NCI-H446 treated with DMSO at 0.1 percent for 48 hours (cell line): ENCODE measurements at places on chromosomes 2 and 18.

- DNase-seq: no peak
Measured at GRCh38 chr2:9610781-9611548, 19.8 kb downstream of the YWHAQ start.

GRCh38 chr2:70270323-70270722 is 12.4 kb downstream of the PCYOX1 start:
- no peak for DNase-seq

- DNase-seq: no peak
Measured at GRCh38 chr18:60585670-60586069, 213.1 kb upstream of the MC4R start.

DNA sequence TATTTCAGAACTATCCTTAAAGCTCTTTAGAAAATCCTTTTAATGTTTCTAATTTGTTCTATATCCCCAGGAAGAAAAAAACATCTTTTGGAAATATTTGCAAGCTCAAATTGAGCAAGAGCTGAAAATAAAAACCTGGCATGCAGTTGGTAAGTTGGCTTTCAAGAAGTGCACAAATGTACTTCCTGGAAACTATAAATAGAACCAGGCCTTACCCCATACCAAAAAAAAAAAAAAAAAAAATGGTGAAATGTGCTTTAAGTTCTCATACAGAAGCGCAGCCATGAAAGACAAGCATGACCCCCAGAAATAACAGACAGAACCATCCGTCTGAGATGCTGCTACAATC is 178.5 kb downstream of the HDAC4 start:
- DNase-seq: peak; percentile 57

- DNase-seq: no peak
Measured at GRCh38 chr18:48352051-48352755, 57.0 kb downstream of the ZBTB7C start.

GRCh38 chr18:56647071-56647470 is 4.1 kb upstream of the WDR7 start:
- DNase-seq: no peak

DNA sequence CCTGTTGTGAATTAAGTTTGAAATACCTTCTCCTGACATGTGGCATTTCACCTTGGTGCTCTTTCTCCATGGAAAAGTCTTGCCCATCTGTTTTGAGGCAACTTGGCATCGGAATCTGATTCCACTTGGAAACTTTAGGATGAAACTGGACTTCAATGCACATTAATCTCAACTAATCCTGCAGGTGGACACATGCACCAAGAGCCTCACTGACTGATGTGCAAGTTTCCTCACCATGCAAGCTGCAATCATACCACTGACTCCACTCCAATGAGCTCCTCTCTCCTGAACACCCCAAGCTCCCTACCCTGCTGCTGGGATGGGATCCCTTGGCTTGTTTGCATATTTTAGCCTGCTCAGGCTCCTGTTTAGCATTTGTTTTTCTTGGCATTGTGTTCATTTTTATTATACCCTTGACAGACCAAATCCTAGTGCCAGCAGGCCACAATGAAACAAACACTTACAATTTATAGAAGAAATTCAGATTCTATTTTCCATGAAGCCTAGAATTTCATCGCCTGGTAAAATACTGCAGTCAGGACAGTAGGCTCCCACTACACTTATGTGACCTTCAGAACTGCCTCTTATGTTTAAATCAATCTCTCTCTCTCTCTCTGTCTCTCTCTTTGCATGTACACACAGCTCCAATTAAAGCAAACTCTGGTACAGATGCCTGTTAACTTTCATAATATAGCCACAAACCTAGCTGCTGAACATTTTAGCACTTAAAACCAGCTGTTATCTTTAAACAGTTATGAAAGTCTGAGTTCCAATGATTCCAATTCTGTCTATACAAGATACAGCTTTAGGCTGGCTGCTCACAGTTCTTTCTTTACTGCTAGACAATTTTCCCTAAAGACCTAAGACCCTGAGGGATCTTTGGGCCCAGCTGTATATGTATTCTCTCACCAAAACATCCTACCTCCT is 141.5 kb downstream of the OSR1 start:
- no peak for DNase-seq

- DNase-seq: no peak
Measured at GRCh38 chr2:71555798-71556454, 102.6 kb downstream of the DYSF start.

DNA sequence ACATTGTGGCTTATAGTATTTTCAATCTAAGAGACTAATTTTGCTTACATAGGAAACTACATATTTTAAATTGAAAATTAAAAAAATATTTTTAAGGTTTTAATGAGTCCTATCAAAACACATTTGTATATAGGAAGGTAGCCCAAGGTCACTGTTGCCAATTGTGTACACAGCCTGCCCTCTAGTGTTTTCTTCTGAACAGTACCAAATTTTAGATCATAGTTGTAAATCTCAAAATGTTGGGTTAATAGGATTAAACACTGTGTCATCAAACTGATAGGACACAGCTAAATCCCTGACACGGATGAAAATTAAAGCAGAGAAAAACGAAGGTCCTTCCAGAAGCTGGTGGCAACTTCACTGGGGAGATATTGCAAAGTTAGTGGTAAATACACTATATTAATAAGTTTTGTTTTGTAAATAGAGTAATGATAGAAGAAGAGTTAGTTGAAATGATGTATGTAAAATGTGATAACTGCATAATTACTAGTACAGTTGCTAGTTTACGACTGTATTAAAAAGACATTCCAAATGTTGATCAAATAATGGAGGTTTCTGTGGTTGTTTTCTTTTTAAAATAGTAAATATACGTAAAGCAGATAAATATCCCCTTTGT is 19.7 kb downstream of the CLUL1 start:
- peak; percentile 11 for DNase-seq

DNA sequence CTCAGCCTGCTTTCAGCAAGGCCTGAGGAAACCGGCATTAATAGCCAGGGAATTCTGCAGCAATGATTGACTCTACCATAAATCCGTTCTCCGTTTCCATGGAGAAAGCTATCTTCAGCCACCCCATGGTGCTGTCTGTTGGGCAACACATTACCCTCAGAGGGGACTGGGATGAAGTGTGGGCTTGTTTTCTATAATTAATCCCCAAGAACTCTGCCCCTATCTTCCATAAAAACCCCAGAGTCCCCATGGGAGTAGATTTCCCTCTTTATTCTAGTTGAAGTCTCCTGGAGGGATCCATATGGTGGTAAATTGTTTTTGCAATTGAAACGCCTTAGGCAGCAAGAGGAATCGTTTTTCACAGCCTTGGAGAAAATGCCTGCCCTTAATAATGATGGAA is 9.2 kb downstream of the G6PC2 start:
- DNase-seq: peak; percentile 48

- no peak for DNase-seq
Measured at GRCh38 chr18:75100832-75101630, 107.9 kb downstream of the PTGR3 start.

- DNase-seq: no peak
Measured at GRCh38 chr18:9334973-9335696, 562 bp downstream of the TWSG1 start.

DNA sequence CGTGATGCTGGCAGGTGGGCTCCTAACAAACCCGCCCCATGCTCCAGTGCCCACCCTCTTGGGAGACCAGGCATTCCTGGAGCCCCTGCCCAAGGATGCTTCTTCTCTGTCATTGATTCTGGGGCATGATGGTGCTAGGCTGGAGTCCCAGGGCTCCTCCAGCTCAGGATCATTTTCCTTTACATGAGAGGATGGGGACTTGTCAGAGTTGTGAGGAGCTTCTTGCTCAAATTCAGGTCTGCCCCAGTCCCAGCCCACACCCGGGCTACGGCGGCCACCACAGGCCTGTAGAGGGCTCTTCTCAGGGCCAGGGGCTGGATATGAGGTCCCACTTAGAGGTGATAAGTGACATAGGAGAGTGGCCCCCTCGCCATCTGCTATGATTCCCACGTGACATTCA is 141.1 kb upstream of the COPS8 start:
- no peak for DNase-seq

- DNase-seq: no peak
Measured at GRCh38 chr2:23814963-23815362, 112.0 kb downstream of the ATAD2B start.

DNA sequence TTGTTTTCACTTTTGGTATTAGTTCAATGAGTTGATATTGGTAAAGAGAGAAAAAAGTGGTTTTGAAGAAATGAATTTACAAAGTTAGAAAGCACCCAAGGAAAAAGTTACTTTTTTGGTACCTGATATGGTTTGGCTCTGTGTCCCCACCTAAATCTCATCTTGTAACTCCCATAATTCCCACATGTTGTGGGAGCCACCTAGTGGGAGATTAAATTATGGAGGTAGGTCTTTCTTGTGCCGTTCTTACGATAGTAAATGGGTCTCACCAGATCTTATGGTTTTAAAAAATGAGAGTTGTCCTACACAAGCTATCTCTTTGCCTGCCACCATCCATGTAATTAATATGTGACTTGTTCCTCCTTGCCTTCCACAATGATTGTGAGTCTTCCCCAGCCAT is 965.6 kb upstream of the NRXN1 start:
- no peak for DNase-seq
